Activated CD4-positive, alpha-beta T cell treated with anti-CD3 and anti-CD28 coated beads, Interleukin-2, amount 10 ng/mL, durations not matched to agents 7 days and 5 days (primary cell): ENCODE measurements at places on chromosomes 11 and 22.

GRCh38 chr11:55714982-55715888 lies 53.2 kb downstream of the OR4C6 start:
- DNase-seq, result no peak

- DNase-seq, result no peak
These were observed 352.2 kb downstream of the METTL15 start for GRCh38 chr11:28460348-28460747.

- no peak for DNase-seq
These were observed at the start of gene OR5T3 for GRCh38 chr11:56251954-56252353. OR5T3 (plus strand) TSS chr11:56252254; CDS start chr11:56252254, 0 bp downstream.

DNA sequence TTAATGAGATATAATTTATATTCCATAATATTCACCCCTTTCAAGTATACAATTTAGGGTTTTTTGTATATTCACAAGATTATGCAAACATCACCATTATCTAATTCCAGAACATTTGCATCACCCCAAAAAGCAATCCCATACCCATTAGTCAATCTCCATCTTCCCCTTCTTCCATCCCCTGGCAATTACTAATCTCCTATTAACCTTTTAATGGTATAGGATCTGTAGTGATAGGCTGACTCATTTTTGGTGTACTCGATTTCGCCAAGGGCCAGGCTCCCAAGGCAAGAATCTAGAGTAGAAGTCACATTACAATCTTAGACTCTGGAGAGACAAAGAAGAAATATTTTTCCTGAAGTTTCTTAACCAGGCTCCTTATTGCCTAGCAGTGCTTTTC lies 113.4 kb downstream of the GAB2 start:
- DNase-seq, result no peak

- no peak for DNase-seq
These were observed 29.2 kb downstream of the SERHL2 start for GRCh38 chr22:42582987-42583386.

GRCh38 chr11:10021563-10021962 lies 272.5 kb downstream of the SBF2 start:
- DNase-seq, result no peak

DNA sequence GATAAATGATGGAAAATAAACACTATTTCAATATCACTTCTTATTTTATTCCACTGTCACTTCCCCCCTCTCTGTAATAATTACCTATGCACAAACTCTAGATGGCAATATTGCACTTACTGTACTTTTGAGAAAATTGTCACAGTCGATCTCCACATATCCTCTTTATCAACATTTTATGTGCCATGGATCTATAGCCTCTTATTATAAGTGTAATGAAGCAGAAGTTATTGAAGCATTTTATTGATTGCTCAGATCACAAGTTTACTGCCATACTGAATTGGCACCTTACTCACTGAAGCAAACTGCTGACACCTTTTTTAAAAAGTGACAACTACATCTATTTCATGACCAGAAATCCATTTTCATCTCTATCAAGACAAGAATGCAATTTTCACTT lies 133.4 kb downstream of the DCDC1 start:
- no peak for DNase-seq

- no peak for DNase-seq
These were observed 830.3 kb downstream of the TBC1D22A start for GRCh38 chr22:47592791-47593190.

- DNase-seq, result no peak
These were observed 747 bp downstream of the TPCN2 start for GRCh38 chr11:69049490-69049867.

DNA sequence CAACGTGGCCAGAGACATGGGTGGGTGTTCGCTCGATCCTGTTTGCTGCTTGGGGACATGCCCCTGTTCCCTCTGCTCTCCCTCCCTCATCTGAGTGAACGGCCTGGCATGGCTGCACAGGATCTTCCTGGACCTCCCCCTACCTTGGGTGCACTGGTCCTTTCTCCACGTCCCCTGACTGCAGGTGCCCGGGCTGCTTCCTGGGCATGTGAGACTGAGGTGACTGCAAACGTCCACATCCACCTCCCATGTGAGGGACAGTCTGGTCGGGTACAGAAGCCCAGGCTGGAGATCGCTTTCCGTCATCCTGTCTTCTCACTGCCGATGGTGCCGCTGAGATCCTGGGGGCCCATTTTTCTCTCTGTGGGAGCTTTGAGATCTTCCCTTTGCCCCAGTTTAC lies 11.8 kb downstream of the SULT4A1 start:
- DNase-seq, result no peak

- DNase-seq, result no peak
These were observed 1.8 kb upstream of the CARS1 start for GRCh38 chr11:3058753-3059664.

- no peak for DNase-seq
These were observed 64.1 kb upstream of the WNT11 start for GRCh38 chr11:76270389-76270788.

GRCh38 chr11:31940371-31941037 lies 129.4 kb upstream of the PAX6 start:
- no peak for DNase-seq

DNA sequence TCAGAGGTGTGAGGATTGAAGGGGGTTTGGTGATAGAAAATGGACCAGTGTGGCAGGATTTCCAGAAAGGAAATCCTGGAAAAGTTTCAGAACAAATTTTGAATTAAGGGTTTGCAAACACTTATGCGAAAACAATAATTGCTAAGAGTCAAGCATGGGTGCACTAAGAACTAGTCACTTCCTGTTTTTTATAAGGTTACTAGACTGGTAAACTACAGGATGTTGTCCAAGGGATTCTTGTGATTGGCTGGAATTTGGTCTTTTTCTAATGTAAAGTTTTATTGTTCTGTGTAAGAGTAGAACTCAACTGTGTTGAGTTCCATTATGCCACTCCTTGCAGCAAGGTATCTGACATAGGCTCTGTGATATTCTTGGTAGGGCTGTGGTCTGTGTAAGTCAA lies 54.1 kb downstream of the LIF start:
- no peak for DNase-seq

DNA sequence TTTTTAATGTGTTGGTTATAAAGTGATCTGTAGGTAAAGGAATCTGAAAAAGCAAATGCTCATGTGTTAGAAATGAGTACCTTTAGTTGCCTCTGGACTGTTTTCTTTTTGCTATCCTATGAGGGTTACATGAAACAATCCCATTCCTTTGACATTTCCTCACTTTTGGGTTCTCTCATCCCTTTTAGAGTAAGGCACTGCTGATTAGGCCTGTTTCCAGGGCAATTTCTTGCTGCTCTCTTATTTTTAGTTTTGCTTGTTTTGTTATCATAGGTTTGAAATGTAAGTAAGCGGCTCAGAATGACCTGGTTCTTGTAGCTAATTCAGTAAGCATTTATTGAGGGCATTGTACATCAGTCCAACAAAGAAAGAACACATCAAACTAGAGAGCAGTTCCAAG lies 138.9 kb downstream of the DDX10 start:
- DNase-seq, result no peak

- no peak for DNase-seq
These were observed 12.5 kb upstream of the THRSP start for GRCh38 chr11:78050964-78051831.

DNA sequence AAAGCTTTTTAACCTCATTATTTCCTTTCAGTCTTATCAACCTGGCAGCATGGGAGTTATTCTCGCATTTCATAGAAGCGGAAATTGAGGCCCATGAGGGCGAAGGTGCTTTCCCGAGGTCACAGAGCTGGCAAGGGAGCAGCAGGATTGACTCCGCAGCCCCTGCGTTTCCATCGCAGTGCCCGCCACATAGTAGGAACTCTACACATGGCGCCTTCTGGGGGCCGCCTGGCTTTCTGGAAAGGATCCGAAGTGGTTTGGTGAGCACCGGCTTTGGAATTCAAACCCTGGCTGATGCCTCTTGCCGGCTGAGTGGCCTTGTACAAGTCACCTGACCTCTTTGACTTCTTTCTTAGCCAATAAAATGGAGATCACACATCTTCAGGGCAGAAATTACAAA lies 93.4 kb downstream of the CEP164 start:
- DNase-seq, result no peak

DNA sequence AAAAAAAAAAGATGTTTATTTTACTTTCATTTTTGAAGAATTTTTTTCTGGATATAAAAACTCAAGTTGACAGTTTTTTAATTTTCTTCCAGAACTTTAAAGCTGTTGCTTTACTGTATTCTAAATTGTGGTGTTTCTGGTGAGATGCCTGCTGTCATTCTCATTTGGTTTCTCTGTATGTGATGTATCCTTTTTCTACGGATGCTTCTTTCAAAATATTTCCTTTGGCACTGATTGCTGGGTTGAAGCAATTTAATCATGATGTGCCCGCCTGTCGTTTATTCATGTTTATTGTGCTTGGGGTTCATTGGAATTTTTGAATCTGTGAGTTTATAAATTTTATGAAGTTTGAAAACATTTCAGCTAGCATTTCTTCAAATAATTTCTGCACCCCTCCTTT lies 29.4 kb upstream of the CTSD start:
- no peak for DNase-seq

DNA sequence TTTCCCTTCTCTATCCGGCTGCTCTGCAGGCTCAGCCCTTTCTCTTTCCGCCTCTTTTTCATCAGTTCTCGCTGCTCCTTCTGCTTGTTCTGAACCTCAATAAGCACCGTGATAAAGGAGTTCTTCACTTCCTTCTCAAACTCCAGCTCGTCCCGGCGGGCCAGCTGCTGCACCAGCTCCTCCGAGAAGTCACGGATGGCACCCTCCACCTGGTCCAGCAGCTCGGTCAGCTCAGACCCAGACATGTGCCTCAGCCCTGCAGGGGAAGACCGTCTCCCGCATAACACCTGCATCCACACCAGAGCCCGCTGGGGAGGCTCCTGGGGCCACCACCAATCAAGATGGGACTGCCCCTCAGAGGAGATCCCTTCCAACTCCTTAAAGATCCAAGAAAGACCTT lies 40.2 kb downstream of the FEZ1 start:
- no peak for DNase-seq

DNA sequence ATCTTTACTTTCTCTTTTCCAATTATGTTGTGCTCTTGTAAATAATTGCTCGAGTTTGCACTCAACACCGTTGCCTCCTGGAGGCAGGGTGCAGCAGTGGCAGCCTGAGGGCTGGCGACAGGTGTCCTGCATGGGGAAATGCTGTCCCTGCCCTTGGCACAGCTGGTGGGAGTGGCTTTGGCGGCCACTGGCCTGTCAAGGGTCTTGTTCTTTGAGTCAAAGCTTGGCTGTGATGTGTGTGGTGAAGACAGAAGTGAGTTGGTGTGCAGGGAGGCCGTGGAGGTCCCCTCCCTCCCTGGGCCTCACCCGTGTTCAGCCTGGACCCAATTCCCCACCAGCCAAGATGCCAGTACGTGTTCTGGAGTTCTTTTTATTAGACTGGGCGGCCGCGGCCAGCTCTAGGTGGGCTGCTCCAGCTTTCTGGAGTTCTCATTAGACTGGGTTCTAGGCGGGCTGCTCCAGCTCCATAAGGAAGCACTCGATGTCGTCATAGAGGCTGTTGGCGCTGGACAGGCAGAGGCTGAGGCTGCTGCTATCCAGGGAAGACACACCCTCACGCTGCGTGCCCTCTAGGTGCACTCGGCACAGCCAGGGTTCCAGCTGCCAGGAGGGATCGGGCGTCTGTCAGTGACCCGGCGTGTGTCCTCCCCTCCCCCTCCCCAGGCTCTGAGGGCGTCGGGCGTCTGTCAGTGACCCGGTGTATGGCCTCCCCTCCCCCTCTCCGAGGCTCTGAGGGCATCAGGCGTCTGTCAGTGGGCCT lies 3.4 kb downstream of the IRF7 start:
- peak; percentile 54 for DNase-seq

DNA sequence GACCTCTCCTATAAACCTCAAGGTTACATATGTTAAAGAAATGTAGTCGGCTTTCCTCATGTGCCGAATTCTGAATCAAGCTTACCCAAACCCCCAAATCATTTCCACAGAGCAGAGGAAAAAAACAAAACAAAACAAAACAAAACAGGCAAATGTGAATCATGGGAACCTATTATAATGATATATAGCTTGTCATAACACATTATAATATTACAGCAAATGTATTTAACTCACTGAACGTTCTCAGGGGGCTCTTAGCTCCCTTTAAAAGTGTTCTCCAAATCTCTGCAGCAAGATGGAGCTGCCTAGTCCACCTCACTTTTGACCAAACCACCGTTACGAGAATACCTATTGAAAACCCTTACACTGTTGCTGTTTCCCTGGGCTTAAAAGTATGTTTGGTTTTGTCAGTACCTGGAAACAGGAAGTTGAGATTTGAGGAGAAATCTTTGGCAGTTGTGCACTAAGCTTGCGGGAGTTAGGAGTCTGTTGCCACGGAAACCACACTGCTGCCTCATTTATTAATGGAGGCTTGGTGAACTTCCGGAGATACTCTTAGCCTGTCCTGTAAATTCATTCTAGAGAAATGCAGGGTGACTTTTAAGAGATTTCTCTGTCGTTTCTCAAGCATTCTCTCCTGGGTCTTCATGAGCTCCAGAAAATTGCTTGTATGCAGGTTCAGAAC lies 167.0 kb upstream of the RASSF10 start:
- no peak for DNase-seq

GRCh38 chr11:107696140-107696539 lies 15.7 kb downstream of the SLN start:
- no peak for DNase-seq

DNA sequence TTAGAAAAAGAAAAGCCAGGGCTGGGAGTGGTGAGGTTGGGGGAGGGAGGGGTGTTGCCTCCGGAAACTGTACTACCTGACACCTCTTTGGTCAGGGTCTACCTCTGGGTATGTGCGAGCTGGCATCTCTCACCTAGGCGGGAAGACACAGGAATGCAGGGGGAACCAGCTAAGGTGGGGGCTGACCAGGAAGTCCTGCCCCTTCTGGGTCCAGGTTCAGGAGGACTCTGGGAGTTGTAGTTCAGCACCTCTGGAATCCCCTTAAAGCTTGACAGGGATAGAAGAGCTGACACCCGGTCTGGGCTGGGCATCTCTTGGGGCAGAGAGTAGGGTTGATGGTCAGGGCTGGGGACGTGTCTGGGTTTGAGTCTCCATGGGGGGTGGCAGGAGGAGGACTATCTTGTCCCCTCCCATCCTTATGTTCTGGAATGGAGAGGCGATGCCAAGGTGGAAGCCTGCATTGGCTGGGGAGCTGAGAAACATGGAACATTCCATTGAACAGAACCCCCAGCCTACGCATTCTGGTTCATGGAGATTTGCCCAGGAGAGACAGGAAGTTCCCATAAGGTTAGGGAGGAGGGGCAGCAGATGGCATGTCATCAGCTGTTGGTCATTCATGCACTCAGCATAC lies 2.1 kb upstream of the KIAA1671 start:
- DNase-seq, result no peak

GRCh38 chr22:20259327-20259688 lies 8.8 kb downstream of the RTN4R start:
- DNase-seq, result no peak

DNA sequence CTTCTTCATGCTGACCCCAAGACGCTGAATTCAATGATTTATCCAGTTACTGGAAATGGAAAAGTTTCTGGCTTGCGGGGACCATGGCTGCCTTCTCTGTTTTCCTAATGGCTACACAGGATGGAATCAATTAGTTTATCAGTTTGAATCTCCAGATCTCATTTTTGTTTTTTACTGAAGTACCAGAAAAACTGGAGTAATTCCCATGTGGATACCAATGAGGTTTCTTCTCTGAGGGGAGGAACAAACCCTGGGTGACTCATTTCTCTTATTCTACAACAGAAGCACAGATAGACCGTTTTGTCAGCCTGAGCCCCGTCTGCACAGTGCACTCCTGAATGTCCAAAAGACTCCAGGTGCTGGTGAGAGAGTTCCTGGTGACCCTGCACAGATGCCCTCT lies 3.4 kb downstream of the ZNF195 start:
- no peak for DNase-seq

GRCh38 chr11:21896746-21897602 lies 295.9 kb upstream of the ANO5 start:
- DNase-seq, result no peak

GRCh38 chr11:28223577-28223976 lies 115.4 kb downstream of the METTL15 start:
- DNase-seq, result no peak
